Fibroblast of skin of abdomen (primary cell): ENCODE measurements at places on chromosomes 5 and 9.

DNA sequence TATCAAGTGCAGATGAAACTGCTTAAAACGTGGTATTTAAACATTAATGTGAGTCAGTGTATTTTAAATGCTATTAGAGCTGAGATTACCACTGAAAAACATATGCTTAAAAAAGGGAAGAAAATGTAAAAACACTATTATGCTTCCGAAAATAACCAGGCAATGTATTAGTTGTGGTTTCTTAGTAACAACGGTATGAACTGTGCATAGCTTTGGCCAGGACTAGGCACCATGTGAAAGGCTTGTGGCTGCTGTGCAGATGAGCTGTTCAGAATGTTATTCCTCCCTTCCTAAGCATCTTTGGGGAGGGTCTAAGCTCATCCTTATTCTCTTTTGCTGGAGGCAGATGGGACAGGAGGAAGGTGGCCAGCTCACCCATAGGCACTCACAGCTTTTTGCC, 84.9 kb downstream of the NTRK2 start:
- DNase-seq, result peak; percentile 94

GRCh38 chr5:107867266-107867665, 196.5 kb upstream of the EFNA5 start:
- no peak for DNase-seq

GRCh38 chr9:33517373-33517772, 6.7 kb upstream of the ANKRD18B start:
- DNase-seq, result peak; percentile 44

DNA sequence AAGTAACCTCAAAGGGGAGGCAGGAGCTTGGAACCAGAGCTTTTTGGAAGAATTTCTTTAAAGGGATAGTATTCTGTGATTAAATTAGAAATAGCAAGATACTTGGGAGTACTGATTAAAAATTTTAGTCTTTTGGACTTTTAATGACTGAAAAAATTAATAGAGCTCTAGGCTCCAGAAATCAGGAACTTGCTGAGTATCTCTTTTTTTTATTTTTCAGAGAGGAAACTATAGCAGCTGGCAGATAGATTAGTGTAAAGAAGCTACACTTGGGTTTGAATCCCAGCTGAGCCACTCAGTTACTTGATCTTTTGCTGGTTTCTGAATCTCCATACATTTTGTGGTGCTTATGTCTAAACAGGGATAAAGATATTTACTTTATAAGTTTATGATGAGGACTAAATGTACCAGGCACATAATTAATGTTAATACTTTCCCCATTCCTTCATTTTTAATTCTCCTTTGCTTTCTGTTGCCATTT, 94.2 kb upstream of the TNC start:
- DNase-seq, result no peak

DNA sequence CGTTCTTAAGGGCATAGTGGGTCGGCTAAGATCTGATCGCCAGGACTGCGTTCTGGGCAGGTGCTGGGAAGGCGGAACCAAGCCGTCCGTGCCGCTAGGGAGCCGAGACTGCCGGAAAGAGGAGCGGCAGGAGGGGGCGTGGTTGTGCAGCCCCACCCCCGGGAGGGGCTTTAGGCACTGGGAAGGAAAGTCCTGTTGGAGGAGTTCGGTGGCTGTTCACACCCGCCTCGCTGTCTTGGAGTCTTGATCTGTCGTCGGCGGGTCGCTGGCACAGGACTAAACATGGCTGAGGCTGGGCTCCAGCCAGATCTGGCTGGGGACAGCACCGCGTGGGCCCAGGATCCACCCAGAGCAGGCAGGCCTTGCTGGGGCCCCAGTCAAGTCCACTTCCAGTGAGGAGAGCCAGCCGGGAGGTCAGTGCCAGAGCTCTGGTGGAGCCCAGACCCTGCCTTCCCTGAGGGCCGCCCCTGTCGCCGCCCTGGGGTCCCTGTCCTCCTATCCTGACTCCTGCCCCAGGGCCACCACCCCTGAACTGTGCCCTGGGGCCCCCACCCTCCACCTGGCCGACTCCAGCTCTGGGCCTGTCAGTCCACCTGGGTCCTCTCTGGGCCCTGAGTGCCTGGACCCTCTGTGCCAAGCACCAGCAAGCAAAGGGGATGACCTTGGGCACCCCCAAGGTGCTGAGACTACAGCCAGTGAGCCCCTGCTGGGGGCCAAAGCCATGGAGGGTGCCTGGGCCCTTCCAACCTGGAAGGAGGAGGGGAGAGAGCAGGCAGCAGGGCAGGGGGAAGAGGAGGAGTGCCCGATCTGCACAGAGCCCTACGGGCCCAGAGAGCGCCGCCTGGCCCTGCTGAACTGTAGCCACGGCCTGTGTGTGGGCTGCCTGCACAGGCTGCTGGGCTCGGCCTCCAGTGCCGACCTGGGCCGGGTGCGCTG, 4.5 kb downstream of the RNF208 start:
- no peak for DNase-seq

GRCh38 chr9:79657891-79658290, 86.1 kb downstream of the TLE4 start:
- no peak for DNase-seq

DNA sequence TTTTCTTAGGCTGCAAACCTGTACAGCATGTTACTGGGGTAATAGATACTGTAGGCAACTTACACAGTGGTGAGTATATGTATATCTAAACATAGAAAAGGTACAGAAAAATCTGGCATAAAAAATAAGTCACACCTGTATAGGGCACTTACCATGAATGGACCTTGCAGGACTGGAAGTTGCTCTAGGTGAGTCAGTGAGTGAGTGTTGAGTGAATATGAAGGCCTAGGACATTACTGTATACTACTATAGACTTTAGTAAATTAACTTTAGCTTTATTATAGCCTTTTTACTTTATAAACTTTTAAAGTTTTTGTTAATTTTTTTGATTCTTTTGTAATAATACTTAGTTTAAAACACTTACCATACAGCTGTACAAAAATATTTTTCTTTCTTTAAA, 51.3 kb downstream of the DENND4C start:
- DNase-seq, result no peak

GRCh38 chr5:157732130-157732514, 902 bp downstream of the THG1L start:
- DNase-seq, result no peak

- DNase-seq, result no peak
Observed at GRCh38 chr5:147859962-147860640, 18.4 kb upstream of the SCGB3A2 start.

DNA sequence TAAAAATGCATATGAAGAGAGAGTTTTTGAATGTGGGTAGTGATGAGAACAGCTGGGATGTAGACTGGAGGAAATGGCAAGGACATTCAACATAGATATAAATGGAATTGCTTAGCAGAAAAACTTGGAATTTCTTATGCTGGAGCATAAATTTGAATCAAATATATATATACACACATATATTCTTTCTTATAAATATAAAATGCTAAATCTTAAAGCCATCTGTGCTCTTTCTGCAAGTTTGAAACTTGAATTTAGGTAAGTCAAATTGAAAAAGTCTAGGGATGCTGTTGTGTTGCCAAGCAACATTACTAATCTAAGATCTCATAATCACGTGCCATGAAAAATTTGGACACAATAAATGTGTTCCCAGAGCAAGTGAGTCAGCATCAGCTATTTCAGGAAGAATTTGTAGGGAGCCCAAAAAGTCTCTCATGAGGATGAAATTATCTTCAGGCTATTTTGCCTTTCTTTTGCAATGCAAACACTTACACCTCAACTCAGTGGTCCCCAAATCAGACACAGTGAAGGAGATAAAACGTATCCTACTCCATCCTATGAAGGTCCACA, 58.4 kb upstream of the ALDH1A1 start:
- DNase-seq, result peak; percentile 23

DNA sequence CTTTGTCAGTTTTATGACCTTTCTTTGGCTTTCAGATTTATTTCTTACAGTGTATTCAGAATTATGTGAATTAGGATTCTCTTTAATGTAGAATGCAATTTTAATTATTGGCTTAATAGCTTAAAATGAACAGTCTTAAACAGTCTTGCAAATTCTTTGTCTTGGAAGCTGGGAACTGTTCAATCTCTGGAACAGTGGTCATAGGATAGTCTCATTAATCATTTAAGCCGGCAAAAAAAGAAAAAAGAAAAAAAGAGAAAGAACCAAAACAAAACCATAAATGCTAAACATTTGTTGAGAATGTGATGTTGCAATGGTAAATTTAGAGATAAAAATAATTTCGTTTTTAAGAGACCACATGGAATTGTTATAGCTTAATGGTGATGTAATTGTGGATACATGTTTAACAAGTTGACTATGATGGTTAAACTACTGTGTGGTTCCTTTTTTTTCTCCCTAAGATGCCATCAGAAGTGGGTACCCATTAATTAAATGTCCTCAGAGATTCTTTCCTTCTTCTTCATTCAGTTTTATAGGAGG, 61.6 kb downstream of the NNT start:
- DNase-seq, result no peak

DNA sequence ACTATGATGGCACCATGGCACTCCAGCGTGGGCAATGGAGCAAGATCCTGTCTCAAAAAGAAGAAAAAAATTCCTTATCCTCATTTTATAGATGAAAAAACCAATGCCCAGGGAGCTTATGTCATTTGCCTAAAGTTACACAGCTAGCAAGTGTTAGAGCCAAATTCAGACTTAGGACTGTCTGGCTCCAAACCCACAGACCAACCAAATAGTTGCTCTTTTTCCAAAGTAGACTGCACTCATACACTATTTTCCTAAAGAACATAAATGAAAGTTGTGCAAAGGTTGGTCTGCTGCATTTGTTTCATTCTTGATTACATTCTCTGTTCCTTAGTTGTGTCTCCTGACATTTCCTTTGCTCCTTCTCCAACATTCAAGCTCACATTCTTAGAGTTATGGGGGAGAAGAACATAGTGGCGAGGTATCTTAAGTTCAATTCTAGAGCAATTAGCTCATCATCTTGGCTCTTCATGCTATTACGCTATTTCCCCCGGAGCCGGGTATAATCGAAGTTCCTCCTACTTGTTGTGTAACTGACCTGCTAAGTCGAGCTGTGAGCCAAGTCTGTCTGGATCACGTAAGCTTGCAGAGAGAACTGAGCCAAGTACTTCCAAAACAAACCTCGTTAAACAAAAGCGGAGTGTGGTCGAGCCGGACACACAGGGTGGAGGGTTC, 138.3 kb downstream of the RFK start:
- DNase-seq, result peak; percentile 85

- DNase-seq, result peak; percentile 68
Observed at GRCh38 chr5:14171046-14171445, 27.9 kb downstream of the TRIO start.

GRCh38 chr5:148939676-148940075, 113.3 kb downstream of the ADRB2 start:
- DNase-seq, result peak; percentile 52

DNA sequence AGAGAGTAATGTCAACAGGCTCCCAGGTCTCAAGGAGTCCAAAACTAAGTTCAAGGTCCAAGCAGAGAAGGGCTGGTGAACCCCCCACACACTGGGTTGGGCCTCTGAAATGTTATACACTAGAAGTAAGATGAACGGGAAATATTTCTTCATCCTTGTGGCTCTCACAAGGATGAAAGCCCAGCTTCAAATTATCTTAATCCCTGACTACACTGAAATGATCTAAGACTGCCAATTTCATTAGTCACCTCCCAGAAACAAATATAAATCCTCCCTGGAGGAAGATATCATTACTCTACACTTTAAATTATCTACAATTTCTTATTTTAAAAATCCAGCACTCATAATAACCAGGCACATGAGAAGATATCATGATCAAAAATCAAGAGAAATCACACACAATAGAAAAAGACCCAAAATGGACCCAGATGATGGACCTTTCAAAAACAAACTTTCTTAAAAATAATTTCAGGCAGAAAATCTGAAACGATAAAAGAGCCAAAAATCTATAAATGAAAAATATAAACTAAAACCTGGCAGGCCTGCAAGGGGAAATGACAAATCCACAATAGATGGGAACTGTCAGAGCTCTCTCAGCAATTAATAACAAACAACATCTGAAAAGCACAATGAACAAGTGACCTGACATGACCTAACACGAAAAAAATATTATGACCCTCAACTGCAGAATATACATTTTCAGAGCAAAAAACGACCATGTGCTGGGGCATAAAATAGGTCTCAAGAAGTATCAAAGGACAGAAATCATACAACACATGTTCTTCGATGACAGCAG, 117.4 kb downstream of the GPR21 start:
- DNase-seq, result peak; percentile 22

DNA sequence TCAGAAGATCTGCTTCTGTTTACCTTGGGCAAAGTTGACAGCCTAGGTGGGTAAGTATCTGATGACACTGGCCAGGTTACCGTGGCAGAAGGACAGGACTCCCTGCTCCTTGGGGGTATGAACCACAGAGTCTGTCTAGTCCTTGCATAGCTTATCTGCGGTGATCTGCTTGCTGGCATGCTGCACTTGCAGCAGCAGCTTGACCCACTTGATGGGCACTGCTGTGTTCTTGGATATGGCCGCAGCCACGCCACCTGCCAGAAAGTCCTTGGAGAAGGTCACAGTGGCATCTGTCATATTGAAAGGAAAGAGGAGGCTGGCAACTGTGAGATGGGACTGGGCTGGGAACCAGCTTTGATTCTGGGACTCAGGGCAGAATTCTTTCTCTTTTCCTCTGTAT, 35.9 kb upstream of the POC5 start:
- no peak for DNase-seq

GRCh38 chr9:120032639-120033038, 547.3 kb downstream of the CDK5RAP2 start:
- DNase-seq, result peak; percentile 1

GRCh38 chr9:22208846-22209585, 199.9 kb upstream of the CDKN2B start:
- DNase-seq, result peak; percentile 66

- DNase-seq, result no peak
Observed at GRCh38 chr5:101969742-101970141, 326.3 kb downstream of the SLCO4C1 start.

GRCh38 chr5:138895918-138896317, 20.8 kb upstream of the LRRTM2 start:
- no peak for DNase-seq

GRCh38 chr5:103598997-103599566, 36.5 kb upstream of the NUDT12 start:
- DNase-seq, result peak; percentile 60

DNA sequence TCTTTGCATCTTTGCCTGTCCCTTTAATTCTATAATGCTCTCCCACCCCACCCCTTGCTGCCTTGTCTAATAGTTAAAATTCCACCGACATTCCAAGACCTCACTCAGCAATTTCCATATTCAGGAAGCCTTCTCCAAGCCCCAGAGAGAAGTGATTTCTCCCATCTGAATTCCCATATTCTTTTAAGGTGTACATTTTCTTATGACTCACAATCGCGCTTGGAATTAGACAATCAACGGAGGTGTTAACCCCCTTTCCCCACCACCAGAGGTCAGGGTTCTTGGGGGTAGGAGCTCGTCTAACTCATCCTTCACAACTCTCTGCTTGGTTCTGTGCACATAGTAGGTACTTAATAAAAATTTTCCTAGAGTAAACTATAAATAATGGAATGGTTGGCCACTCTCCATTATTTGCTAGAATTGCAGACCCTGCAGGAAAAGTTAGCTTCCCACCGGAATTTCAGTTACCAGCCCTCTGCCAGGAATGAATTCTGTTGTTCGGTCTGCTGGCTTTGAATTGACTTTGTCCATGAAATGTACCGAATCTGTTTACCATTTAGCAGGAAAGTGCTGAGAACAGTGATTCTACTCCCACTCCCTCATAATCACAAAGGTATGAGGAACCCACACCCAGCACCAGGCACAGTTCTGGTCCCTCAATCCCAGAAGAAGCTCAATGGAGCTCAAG, 5.0 kb downstream of the KCNIP1 start:
- DNase-seq, result peak; percentile 23

- DNase-seq, result no peak
Observed at GRCh38 chr5:172760959-172761358, 10.0 kb downstream of the DUSP1 start.
